ENCODE measurements at places on chromosomes 12 and 14.

- DNase-seq, result no peak
Measured at GRCh38 chr14:93970965-93971634, 5.3 kb downstream of the ASB2 start.

- DNase-seq, result peak; percentile 57
Measured at GRCh38 chr12:125185740-125186470, 120.7 kb downstream of the AACS start.

GRCh38 chr14:23485326-23485725, 15.8 kb downstream of the NGDN start:
- no peak for DNase-seq

DNA sequence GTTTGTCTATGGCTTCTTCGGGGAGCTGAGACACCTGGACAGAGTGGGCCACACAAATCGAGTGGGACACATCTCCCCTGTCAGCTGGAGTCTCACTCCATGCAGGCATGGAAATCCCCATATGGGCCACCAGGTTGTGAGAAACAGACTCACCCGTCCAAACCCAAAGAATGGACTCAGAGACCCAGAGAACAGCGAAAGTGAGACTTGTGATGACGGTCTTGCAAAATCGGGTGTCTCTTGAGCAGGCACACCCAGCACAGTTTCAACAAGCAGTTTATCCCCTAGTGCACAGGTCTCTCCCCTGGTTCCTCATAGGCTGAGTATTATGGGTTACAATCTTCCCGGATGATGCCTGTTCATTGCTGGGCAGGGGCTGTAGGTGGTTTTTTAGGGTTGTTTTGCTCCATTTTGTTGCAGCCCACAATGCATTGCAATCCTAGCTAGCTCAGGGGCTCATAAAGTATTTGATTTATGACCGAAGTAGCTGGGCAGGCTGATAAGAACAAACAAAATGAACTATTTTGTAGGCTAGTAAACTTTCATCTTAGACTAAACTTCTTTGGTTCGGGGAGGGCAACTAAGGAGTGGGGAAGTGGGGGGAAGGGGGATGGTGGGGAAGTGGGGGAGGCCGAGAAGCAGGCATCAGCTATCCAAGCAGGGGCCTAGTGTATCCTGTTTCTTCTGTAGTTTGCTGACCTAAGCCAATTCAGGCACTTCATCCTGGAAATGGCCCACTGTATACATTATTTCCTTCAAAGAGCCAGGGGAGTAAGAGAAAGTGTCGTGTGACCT, 45.3 kb downstream of the IQSEC3 start:
- no peak for DNase-seq

DNA sequence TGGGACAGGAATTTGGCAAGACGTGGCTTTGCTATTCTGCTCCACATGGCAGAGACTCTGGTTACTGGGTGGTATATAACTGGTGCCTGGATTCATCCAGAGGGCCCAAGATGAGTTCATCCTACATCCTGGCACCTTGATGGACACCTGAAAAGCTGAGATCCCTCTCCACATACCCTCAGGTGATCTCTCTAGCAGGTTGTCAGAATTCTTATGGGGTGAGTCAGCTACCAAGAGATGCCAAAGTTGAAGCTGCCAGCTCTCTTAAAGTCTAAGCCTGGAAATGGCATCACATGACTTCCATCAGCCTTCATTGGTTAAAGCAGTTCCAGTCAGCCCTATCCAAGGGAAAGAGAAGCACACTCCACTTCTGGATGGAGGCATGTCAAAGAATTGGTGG, 300.7 kb upstream of the SEL1L start:
- no peak for DNase-seq

- DNase-seq, result peak; percentile 32
Measured at GRCh38 chr12:101127521-101128219, 82.4 kb downstream of the SLC5A8 start.

DNA sequence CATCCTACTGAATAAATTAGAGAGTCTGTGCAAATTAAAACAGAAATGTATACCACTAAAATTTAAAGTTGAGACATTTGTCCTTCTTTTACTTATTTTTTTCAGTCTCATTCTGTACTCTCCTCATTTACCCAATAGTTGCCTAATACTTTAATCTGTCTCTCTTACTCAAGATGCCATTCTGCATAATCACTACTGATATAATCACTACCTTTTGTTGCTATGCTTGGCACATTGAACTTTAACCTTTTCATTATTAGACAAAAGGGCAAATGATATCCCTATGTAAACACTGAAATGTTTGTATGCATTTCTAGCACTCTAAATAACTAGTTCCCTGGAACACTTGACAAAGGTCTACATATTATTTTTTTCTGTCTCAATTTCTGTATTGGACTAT, 1108.3 kb upstream of the FLRT2 start:
- DNase-seq, result no peak

GRCh38 chr12:22765421-22766130, 140.6 kb downstream of the ETNK1 start:
- DNase-seq, result no peak

DNA sequence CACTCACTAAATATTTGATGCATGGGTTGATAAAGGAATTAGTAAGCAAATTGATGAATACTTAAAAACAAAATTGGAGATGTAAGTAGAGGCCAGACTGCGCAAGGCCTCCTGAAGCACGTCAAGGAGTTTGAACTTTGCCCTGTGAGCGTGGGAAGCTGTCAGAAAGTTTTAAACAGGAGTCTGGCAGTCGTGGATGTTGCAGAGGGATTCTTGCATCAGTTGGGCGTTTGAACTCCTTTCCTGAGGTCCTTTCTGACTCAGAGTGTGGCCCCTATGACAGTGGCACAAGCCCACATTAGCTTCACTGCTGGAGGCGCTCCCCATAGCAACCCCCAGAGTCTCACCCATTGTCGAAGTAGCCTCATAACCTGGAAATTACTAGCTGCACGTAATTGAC, 17.9 kb upstream of the IL22 start:
- DNase-seq, result no peak

- DNase-seq, result peak; percentile 38
Measured at GRCh38 chr14:101733211-101733610, 28.3 kb upstream of the PPP2R5C start.

DNA sequence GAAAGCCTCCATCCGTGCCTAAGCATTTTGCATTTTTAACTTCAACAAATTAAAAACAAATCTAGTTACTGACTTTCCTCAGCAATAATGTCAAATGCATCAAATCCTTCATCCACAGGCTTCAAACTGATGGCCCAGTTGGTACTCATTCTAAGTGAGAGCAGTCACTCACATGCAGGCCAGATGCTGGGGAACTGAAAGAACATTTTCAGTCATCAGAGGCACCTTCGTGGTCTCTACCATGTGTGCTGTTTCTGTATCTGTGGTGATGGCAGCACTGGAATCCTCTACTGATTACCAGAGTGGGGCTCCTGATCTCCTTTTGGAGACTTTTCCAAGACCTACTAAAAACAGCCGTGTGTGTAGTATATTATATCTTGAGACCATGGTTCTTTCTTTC, 145.2 kb downstream of the PRIMA1 start:
- no peak for DNase-seq

DNA sequence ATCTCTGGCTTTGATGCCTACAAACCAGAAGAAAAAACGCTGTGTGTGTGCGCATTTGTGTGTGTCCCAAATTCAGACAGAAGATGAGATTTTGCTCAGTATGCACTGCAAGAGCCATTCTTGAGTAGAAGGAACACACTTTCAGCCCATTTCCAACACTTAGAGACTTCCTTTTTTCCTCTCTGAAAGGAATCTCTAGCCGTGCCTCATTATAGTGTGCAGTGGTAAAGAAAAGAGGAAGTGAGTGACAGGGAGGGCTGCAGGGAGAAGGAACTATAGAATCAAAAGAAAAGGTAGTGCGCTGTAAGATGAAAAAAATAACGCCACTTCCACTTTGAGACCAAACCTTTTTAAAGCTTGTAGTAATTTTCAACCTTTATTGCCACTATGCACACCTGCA, 1400.9 kb upstream of the FLRT2 start:
- DNase-seq, result no peak

DNA sequence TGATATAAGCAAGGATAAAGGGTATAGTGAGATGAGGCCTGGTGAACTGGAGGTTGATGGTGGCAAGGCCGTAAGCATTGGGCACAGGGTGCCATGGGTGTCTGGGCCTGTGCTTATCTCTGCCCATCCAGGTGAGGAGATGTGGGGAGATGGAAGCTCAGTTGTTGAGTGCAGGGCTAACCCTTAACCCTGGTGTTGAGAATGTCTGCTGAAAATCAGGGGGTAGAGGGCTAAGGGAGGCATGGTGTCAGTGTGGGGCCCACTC, 86.1 kb downstream of the SYNE2 start:
- DNase-seq, result no peak

- no peak for DNase-seq
Measured at GRCh38 chr14:77469067-77469505, 11.2 kb downstream of the AHSA1 start.

GRCh38 chr12:48601013-48601756, 31.3 kb upstream of the LALBA start:
- DNase-seq, result no peak

GRCh38 chr12:89892436-89892835, 183.8 kb upstream of the ATP2B1 start:
- no peak for DNase-seq
